Astrocyte of the hippocampus (primary cell): ENCODE measurements at places on chromosomes 7 and 10.

DNA sequence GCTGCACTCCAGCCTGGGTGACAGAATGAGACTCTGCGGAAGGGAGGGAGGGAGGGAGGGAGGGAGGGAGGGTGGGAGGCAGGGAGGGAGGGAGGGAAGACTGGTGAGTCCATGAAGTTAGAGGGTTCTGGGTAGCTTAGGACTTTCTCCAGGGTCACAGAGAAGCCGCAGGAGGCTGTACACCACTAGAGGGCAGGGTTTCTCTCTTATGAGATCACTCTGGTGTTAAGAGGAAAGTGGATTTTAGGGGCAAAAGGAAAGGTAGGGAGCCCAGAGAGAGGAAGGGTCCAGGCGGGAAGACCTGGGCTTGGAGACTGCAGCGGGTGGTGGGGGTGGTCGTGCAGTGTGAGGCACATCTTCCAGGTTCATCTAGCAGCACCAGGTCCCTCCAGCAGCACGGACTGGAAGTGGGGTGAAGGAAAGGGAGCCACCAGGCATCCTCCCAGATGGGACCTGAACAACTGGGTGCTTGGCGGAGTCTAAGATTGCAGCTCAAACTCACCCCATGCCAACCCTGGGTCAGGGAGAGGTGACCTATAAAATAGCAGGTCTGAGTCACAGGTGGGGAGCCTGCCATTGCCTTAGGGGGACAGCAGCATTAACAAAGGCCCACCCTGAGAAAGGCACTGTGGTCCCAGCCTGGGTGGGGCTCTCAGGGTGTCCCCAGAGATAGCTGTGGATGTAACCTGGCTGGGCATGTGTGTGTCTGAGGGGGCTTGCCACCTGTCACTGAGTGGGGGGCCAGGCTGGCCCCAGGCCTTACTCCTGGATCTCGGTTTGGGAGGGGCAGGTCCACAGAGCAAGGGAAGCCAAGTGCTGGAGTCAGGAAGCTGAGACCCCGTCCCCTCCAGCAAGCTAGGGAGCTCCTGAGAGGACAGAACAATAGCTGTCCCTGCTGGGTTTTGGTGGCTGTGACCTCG, 48.5 kb upstream of the SLC29A3 start:
- peak; percentile 77 for DNase-seq

DNA sequence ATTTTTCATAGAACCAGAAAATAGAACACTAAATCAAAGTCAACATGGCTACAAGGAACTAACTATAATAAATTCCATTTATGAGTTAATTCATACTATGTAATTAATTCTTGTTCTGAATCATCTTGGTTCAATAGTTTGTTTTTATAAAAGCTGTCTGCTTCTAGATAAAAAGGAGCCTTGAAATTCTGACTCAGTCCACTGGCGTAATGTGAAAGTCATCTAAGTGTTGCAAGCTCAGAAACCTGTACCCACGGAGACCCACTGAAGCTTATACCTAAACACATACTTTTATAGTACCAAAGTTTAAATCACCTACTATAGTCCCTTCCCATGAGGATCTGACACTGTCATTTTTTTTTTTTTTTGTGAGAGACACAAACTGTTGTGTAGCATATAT, 489.4 kb downstream of the SEMA3D start:
- DNase-seq = peak; percentile 83

DNA sequence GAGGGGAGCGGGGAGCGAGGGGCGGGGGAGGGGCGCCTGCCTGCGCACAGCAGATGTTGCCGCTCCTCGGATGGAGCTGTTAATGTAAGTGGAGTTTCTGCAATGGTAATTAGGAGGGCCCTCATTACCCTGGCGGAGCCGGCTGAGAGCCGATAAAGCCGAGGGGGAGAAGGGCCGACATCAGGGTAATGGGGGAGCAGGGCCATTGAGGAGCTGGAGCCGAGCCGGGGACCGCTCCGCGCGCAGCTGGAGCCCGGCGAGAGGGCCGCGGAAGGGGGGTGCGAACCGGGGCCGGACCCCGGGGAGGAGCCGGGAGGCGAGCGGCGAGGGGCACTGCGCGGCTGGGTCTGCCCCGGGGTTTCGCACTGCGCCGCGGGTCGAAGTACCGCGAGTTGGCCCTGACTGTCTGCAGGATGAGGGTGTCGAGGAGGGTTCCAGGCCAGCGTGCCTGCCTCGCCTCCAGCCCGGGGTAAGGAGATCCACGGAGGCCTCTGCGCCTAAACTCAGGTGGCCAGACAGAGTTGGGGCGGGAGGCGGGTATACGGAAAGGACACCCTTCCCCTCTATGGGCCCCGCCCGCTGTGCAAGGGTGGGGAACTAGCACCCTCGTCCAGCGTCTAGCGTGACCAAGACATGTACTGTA, 55.0 kb upstream of the LBX1 start:
- DNase-seq = no peak

GRCh38 chr10:54961040-54961439, 160.0 kb upstream of the PCDH15 start:
- no peak for DNase-seq

GRCh38 chr7:93011351-93012294, 106.2 kb downstream of the SAMD9 start:
- peak; percentile 94 for DNase-seq

GRCh38 chr10:31070025-31070424, 38.4 kb upstream of the ZNF438 start:
- no peak for DNase-seq

- DNase-seq = peak; percentile 78
Observed at GRCh38 chr7:31782411-31782991, 95.5 kb downstream of the PPP1R17 start.

- DNase-seq = peak; percentile 24
Observed at GRCh38 chr7:116577320-116577871, 52.6 kb downstream of the CAV1 start.

DNA sequence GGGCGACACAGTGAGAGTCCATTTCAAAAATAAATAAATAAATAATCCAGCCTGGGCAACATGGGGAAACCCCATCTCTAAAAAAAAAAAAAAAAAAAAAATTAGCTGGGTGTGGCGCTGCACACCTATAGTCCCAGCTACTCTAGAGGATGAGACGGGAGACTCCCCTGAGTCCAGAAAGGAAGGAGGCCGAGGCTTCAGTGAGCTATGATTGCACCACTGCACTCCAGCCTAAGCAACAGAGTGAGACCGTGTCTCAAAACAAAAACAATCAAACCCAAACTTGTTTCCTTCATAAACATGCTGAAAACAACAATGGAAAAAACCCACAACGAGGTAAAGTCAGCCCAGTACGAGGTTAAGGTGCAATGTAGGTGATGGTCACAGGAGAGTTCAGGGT, 1.2 kb downstream of the COX19 start:
- DNase-seq = no peak

DNA sequence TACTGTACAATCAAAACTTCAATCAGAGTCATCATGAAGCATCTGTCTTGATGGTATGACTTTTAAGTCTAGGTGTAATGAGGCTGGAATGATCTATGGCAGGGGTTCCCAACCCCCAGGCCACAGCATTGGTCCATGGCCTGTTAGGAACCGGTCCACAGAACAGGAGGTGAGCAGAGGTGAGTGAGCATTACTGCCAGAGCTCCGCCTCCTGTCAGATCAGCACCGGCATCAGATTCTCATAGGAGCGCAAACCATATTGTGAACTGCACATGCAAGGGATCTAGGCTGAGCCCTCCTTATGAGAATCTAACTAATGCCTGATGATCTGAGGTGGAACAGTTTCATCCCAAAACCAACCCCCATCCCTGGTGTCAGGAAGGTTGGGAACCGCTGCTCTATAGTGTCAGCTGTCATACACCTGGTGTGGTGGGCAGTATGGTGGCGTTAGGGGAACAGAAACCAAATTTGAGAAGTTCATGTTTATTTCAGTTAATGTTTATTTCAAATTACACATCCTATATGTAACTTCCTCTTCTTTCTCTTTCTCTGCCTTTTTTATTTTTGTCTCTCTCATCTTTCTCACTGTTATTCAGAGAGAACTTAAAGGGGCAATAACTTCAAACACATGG, 432.6 kb downstream of the TNS3 start:
- no peak for DNase-seq

- no peak for DNase-seq
Observed at GRCh38 chr7:93364806-93365205, 132.6 kb downstream of the VPS50 start.

- DNase-seq = no peak
Observed at GRCh38 chr10:123134343-123134914, 1.3 kb upstream of the HMX3 start.

GRCh38 chr7:155677688-155678087, 33.2 kb downstream of the RBM33 start:
- DNase-seq = no peak

- no peak for DNase-seq
Observed at GRCh38 chr7:147513451-147513850, 1077.1 kb upstream of the C7orf33 start.

DNA sequence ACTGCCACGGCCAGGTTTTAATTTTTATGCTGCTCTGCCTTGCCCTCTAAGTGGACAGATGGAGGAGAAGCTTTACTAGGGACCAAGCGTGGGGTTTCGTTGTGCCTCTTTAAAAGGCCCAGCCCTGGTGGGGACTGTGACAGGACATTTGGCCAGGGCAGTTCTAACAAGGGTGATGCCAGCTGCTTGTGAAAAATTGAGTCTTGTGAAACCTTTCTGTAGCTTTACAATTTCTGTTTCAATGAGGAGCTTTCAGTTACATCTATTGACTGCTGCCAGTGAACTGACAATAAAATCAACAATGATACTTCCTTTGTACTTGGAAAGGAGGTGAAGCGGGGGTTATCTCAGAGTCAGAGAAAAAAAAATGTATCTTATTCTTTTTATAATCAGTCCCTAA, 233.1 kb upstream of the CSTF2T start:
- no peak for DNase-seq

DNA sequence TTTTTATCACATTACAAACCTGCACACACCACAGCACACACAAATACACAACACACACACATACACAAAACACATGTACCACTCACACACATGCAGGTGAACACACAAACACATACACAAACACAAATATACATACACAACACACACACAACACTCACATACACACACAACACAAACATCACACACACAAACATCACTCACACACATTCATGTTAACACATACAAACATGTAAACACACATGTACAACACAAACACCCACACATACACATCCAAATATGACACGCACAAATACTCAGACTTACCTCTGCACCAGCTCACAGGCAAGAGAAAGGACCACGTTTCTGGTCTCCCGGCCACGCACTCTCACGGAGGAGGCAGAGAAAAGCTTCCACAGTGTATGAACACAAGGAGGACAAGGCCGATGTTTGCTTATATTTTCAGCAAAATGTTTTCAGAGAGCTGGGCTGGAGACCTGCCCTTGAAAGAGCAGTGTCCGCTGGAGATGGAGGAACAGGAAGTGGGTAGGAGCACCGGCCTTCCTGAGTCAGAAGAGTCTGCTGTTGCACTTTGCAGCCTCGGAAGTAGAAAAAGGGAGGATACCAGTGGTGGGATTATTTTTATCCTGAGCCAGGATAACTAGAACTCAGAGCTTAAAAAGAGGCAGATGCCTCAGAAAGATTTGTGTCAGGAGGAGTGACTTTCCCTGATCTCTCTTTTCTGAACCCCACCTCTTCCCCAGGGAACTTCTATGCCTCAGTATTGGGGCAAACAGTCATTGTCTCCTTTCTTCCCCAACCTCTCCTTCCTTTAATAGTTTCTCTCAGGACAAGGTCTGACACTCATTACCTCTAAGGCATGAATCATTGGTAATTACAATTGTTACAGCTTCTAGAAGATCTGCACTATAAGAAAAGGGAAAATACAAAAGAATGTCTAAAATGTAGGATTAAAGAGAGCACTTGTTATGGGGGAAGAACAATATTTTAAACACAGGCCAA, at the start of gene GIMAP6:
Gene GIMAP6 (minus strand): TSS at position 520 of the 999 bp plus-strand sequence. CDS start 2,243 bp downstream, outside the sequence.
- DNase-seq = no peak

DNA sequence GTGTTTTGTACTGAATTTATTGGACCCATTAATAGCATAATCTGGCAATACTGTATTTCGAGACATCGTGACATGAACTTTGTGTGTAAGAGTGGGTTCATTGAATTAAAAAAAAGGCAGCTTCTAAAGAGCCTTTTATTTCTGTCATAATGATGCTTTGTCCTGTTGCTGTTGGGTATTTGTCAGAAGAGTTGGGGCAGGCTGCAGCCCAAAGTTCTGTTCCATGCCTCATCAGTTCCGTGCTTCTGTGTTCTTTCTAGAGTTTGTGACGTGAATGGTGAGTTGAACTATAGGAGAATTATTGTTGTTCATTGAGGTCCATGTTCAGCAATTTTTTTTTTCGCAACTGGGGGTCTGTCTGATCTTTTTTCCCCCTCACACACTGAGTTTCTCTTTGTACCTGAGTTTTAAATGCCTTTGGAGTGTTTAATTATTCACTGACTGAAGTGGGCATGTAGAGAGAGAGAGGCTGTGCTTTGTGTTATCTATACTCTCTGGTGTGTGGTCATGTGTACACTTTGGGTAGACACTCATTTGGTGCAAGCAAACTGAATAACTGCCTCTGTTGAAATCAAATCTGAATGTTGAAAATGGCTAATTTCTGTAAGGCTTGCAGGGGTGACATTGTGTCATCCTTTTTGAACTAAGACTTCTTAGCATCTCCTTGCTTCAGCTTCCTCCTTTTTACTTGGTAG, 69.8 kb downstream of the ADD3 start:
- no peak for DNase-seq

DNA sequence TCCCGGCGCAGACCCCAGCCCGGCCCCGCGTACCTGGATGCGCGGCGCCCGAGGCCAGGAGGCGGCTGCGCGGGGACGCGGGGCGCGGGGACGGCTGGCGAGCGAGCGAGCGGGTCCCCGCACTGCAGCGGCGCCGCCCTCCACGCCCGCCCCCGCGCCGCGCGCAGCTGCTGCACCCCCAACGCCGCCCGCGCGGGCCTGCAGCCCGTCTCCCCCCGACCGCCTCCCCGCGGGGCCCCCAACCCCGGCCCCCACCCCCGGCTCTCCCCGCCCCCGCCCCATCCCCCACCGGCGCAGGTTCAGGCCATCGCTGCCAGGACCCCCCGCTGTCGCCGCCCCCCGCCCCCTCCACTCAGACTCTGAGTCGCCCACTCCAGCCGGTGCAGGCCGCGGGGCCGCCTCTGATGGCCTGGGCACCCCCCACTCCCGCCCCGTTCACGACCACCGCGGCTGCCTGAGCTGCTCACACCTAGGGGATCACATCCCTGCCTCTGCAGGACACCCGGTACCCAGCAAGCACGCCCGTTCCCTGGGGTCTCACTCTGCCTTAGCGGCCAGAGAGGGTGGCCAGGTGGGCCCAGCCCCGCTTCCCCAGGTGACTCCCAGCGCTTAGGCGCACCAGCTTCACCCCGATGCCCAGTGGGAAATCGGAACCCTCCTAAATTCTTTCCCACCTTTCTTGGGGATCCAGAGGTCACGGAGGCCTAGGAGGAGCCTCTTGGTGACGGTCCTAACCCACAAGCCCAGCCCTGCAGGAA, 13.9 kb upstream of the DNAAF5 start:
- peak; percentile 38 for DNase-seq
